GM23248 (cell line): ENCODE measurements at places on chromosomes 11 and 22. TPM values are rescaled to one million over a fixed set of nuclear protein-coding genes. Genes with fewer than 3 reads are reported as not detected.
A peak's percentile ranks its signal among the peaks of the same experiment; 100 is the strongest.

- DNase-seq: no peak
Measured at GRCh38 chr11:111796696-111797095, 30.5 kb upstream of the PPP2R1B start.

DNA sequence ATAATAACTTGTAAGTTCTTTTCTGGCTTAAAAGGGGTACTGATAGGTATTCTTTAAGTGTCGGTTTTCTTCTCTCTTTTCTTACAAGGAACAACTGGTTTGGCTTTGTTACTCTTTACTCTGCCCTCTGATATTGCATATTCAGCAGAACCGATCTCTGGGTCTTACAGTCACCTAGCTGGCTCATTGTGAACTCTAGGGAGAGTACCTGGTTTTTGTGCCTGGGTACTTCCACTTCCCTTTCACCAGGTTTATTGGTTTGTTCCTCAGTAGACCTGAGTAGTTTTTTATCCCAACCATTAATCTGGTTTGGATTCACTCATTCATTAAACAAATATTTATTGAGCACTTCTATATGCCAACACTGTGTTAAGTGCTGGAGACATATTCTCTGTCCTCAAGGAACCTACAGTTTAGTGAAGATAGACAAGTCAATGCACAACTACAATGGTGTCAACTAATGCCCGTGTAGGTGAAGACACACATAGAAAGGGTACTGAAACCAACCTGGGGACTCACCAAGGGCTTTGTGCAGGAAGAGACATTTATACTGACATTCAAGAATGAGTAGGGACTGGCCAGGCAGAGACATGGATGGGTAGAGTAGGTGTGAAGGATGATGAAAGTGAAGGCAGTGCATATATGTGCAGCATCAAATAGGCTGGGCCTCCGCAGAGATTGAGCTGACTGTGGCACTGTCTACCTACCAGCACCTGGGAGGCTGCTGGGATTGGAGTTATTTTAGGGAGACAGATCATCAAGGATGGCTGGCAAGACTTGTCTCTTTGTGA is 348.8 kb upstream of the C11orf87 start:
- DNase-seq: no peak

DNA sequence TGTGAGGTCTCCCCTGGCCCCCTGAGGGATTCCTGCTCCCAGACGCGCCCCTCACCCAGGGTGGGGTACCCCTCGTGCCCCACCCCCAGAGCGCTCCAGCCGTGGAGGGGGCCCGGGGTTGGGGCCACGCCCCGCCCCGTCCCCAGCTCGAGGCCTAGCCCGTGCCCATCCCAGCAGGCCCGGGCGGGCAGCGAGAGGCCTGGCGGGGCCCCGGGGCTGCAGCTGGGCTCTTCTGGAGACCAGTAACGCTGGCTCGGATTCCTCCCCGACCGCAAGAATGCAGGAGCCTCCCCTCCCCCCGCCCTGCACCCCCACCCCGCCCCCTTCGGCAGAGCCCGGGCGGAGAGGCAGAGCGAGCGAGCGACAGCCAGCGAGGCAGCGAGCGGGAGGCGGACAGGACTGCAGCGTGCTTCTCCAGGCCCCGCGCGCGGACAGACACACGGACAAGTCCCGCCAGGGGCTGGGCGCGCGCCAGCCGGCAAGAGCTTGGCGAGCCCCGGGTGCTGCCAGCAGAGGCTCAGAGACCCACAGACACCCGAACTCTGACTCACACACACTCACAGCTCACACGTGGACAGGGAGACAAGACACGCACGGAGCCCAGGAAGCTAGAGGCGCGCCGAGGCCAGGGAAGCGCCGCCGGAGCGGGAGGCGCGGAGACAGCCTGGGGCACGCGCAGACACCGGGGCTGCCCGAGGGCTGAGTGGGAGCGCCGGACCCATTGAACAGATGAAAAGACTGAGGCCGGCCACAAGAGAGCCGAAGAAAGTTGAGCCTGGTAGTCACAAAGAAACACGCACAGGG is 15.2 kb downstream of the BCL9L start:
- peak; percentile 98 for DNase-seq

DNA sequence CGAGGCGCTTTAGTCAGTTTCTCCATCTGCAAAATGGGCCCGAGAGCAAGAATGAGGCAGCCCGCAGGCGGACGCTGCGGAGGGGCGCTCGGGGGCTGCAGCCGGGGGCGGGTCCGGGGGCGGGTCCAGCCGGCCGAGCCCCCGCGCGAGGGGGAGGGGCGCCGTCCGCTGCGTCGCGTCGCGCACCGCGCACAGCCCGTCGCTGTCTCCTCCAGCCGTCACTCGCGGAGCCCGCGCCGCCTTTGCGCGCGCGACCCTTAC is 282 bp downstream of the PC start:
- DNase-seq: no peak

LGR4 gene
- 58.6 and 59.2 TPM in 2 replicates for total RNA-seq

MS4A15 gene
- total RNA-seq: not detected in 2 replicates
